ENCODE measurements at places on chromosomes 3 and 15. TPM values are rescaled to one million over a fixed set of nuclear protein-coding genes. Genes with fewer than 3 reads are reported as not detected.
A peak's percentile ranks its signal among the peaks of the same experiment; 100 is the strongest.

The CHST2 gene
- total RNA-seq, result 4.2 TPM

- H3K36me3 ChIP-seq, result no peaks in the 10 kb centered on the region
- peaks cover 17% of the 10 kb centered on the region for H3K27me3 ChIP-seq
- no peak overlapping the region for H3K4me3 ChIP-seq
- no peak for DNase-seq
These were observed 19.1 kb upstream of the LAMP3 start for GRCh38 chr3:183181606-183182005.

- no peaks in the 10 kb centered on the region for H3K4me1 ChIP-seq
- DNase-seq, result peak; percentile 36
- H3K4me3 ChIP-seq, result no peak overlapping the region
- H3K36me3 ChIP-seq, result no peaks in the 10 kb centered on the region
- no peak overlapping the region for H3K27ac ChIP-seq
These were observed 48.8 kb downstream of the EPHA6 start for GRCh38 chr3:96863129-96863740.

DNA sequence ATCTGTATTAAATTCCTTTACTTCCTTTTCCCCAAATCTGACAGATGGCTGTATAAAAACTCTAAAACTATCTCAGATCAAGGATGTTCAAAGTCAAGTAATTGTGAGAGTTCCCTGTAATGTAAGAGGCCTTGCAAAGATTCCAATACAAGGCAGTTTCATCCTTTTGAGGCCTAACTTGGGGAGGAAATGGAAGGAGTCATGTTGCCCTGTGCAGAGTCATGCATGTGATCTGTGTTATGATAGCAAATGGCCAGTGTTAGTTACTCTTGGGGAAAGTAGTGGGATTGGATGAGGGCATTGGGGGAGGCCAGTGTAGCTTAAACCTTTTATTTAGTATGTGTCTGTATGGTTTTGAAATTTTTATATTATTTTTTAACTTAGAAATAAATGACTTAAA lies 23.7 kb upstream of the FBXL22 start:
- DNase-seq, result no peak
- no peak overlapping the region for H3K27ac ChIP-seq
- no peaks in the 10 kb centered on the region for H3K27me3 ChIP-seq
- no peak overlapping the region for H3K4me3 ChIP-seq
- H3K36me3 ChIP-seq, result peaks cover 23% of the 10 kb centered on the region

The FAH gene
- total RNA-seq, result 55.8 TPM

DNA sequence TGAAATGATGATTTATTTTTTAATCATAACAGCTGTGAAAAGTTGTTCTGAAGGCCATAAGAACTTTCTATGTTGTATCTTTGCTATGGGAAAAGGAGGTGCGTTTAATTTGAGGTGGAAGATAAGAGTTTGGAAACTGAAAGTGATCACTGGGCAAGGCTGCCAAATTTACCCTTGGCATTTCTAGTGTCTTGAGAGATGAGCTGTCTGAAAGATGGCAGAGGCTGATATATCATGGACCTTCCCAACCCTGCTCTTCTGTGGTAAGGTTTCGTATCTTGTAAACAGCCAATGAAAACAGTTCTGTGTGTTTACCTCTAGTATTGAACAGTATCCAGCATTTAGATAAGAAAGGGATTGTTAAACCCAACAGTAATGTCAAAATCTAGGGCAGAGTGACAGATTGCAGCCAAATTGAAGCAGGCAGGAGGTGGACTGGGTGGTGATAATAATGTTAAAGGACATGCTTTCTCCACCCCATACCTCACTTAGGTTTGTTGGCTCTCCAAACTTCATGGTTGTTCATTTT lies 15.8 kb upstream of the NFKBIZ start:
- H3K27me3 ChIP-seq, result no peaks in the 10 kb centered on the region
- DNase-seq, result no peak
- H3K27ac ChIP-seq, result peak overlapping the region; percentile 22
- H3K4me1 ChIP-seq, result peaks cover 82% of the 10 kb centered on the region

- H3K36me3 ChIP-seq, result peaks cover 10% of the 10 kb centered on the region
- H3K27me3 ChIP-seq, result no peaks in the 10 kb centered on the region
- H3K4me3 ChIP-seq, result peak overlapping the region; percentile 84
- DNase-seq, result peak; percentile 83
- peak overlapping the region; percentile 98 for H3K27ac ChIP-seq
These were observed 1.8 kb downstream of the PSTPIP1 start for GRCh38 chr15:76996526-76997401.

- DNase-seq, result no peak
- H3K4me3 ChIP-seq, result peak overlapping the region; percentile 95
- H3K27me3 ChIP-seq, result no peaks in the 10 kb centered on the region
- H3K36me3 ChIP-seq, result peaks cover 41% of the 10 kb centered on the region
- H3K27ac ChIP-seq, result peak overlapping the region; percentile 98
These were observed 1.1 kb upstream of the WDR82 start for GRCh38 chr3:52279596-52279995.

GRCh38 chr3:71708476-71709105 lies 16.6 kb downstream of the EIF4E3 start:
- H3K4me3 ChIP-seq, result no peak overlapping the region
- H3K27ac ChIP-seq, result no peak overlapping the region
- DNase-seq, result no peak
- peaks cover 8% of the 10 kb centered on the region for H3K36me3 ChIP-seq
- peaks cover 58% of the 10 kb centered on the region for H3K4me1 ChIP-seq
- no peaks in the 10 kb centered on the region for H3K27me3 ChIP-seq

The TMEM207 gene
- total RNA-seq, result not detected

DNA sequence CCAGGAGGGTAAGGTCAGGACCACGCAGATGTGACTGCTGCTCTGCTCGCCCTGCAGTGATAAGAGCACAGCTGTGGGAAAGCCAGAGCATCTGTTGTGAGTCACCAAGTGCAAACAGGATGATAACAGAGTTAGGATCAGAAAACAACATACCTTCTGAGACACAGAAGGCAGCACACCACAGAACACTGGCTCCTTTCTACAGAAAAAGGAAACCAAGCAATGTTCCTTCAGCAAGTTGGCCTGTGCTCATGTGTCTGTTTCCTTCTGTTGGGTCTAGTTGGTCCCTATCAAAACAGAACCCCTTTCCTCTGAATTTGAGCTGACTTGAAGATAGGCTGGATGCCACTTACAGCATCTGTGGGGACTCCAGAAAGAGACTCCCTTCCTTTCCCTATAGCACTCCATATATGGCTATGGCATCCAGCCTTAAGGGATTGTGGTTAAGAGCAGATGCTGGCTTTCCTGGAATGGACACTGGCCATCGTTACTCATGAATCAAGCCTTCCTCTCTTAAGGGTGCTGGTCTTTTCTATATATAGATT lies 440.7 kb upstream of the THBS1 start:
- DNase-seq, result peak; percentile 20
- peaks cover 17% of the 10 kb centered on the region for H3K4me1 ChIP-seq
- H3K4me3 ChIP-seq, result no peak overlapping the region
- peaks cover 13% of the 10 kb centered on the region for H3K27me3 ChIP-seq
- H3K36me3 ChIP-seq, result no peaks in the 10 kb centered on the region

GRCh38 chr15:84649706-84650105 lies 4.4 kb downstream of the WDR73 start:
- peaks cover 33% of the 10 kb centered on the region for H3K36me3 ChIP-seq
- H3K4me3 ChIP-seq, result no peak overlapping the region

DNA sequence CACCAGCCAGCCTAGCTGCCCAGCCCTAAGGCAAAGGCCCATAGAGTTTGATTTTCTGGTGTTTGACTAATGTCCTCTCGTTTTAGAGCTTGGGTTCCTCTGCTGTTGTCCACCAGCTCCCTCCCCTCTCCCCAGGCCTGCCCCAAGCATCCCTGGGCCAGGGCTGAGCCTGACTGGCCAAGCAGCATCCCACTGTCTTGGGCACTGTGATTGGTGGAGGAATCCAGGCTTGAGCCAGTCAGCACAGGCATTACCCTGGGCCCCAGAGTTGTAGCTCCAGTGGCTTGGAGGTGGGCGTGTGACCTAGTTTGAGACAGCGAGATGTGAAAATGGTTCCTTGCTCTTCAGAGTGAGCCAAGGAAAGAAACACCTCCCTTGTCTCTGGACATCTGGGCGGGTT lies 155.3 kb upstream of the MEF2A start:
- no peaks in the 10 kb centered on the region for H3K27me3 ChIP-seq
- no peak overlapping the region for H3K27ac ChIP-seq
- peaks cover 19% of the 10 kb centered on the region for H3K4me1 ChIP-seq
- no peak overlapping the region for H3K4me3 ChIP-seq
- no peak for DNase-seq
- H3K36me3 ChIP-seq, result no peaks in the 10 kb centered on the region

GRCh38 chr3:71064956-71065763 lies 518.4 kb downstream of the FOXP1 start:
- peak overlapping the region; percentile 84 for H3K4me3 ChIP-seq
- peaks cover 3% of the 10 kb centered on the region for H3K36me3 ChIP-seq
- DNase-seq, result peak; percentile 56
- H3K4me1 ChIP-seq, result peaks cover 52% of the 10 kb centered on the region
- H3K27me3 ChIP-seq, result no peaks in the 10 kb centered on the region

The XPC gene
- total RNA-seq, result 39.8 TPM

The MORC1 gene
- not detected for total RNA-seq

The PDCD10 gene
- 46.6 TPM for total RNA-seq

DNA sequence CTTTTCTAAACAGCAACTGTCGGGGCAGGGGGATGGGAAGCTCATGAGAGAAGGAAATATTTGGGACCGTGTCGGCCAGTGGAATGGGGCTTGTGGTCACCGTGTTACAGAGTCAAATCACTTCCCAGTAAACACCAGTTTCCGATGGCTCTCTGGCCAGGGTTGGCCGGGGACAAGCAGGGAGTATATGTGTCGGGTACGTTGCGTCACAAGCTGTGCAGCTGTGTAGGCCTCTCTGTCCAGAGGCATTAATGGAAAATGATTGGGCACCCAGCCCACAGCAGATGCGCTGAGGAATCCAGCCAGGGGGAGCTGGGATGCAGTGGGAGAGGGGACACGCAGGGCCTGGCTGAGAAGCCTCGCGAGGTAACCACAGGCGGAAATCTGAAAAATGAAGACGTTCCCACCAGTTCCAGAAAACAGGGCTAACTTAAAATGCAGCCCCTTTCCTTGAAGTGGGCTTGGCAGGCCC lies 15.8 kb upstream of the ALDH1A3 start:
- H3K4me3 ChIP-seq, result no peak overlapping the region
- DNase-seq, result no peak
- no peaks in the 10 kb centered on the region for H3K4me1 ChIP-seq
- no peak overlapping the region for H3K27ac ChIP-seq

The USP4 gene
- 69.7 TPM for total RNA-seq

The GHSR gene
- total RNA-seq, result not detected

DNA sequence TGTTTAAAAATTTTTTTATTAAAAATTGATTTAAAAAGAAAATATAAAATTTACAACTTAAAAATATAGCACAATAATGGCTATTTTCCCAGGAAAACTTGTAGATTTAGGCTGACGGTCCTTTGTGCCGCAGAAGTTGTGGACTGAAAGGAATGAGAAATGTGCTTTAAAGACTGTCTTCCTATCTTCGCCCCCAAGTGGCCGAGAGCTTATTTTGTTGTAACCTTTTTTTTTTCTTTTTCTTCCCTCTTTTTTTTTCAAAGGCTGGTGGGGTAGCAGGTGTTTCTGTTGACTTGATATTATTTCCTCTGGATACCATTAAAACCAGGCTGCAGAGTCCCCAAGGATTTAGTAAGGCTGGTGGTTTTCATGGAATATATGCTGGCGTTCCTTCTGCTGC lies 15.5 kb downstream of the SLC25A26 start:
- peaks cover 67% of the 10 kb centered on the region for H3K36me3 ChIP-seq
- H3K27me3 ChIP-seq, result no peaks in the 10 kb centered on the region
- H3K4me1 ChIP-seq, result peaks cover 25% of the 10 kb centered on the region
- H3K4me3 ChIP-seq, result no peak overlapping the region
- DNase-seq, result no peak

DNA sequence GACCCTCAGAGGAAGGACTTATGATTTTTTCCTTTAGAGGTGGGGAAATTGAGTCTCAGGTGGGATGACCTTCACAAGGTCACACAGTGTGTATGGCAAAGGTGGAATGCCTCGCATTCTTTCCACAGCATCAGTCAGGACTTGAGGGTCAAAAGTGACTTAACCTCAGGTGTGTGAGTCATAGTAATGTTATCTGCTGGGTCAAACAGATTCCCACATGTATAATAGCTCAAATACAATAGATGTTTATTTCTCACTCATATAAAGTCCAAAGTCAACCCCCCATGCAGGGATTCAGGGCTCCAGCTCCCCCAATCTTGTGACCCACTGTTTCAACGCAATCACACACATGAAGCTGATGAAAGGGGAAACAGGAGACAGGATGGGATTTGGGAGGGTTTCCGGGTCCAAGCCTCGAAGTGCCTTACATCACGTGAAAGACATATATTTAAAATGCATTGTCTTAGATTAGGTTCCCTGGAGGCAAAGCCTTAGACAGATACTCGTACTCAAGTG lies 34.0 kb upstream of the CCDC174 start:
- no peaks in the 10 kb centered on the region for H3K4me1 ChIP-seq
- no peak for DNase-seq
- no peaks in the 10 kb centered on the region for H3K36me3 ChIP-seq
- no peak overlapping the region for H3K4me3 ChIP-seq
- H3K27me3 ChIP-seq, result peaks cover 13% of the 10 kb centered on the region

DNA sequence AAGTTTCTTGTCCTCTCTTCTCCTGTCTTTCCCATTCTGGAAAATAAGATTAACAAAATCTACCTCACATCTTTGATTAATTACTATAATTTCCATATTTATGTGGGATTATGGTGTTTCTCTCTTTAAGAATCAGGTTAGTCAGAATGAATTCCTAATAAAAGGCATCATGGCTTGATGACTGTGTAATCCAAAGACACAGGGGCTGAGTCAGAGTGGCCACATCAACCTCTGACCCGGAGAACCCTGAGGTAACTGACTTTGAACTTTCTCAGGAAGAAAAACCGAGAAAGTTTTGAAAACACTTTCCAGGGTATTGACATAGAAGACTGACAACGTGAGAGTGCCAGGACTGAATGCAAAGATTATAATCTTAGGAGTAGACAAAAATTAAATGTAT lies 170.3 kb upstream of the MCTP2 start:
- no peak overlapping the region for H3K27ac ChIP-seq
- H3K36me3 ChIP-seq, result no peaks in the 10 kb centered on the region
- DNase-seq, result no peak
- H3K4me1 ChIP-seq, result no peaks in the 10 kb centered on the region

DNA sequence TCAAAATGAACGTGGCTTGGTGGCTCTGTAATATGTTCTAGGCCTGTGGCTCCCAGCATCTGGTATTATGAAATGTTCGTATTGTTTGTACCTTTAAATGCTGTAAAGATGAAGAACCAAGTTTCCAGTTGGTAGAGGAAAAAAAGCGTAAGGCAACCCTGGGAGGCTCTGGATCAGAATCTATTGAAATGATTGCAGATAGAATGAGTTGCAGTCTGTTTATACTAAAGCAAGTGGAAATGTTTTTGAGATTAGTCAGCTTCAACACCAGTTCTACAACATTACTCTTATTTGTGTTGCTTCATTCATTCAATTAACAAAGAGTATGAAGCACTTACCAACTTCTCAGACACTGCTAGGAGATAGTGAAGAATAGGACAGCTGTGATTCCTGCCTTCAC lies 5.3 kb downstream of the ARL6IP5 start:
- H3K36me3 ChIP-seq, result peaks cover 27% of the 10 kb centered on the region
- peak overlapping the region; percentile 0 for H3K4me3 ChIP-seq
- H3K27me3 ChIP-seq, result no peaks in the 10 kb centered on the region
- peaks cover 67% of the 10 kb centered on the region for H3K4me1 ChIP-seq

The GPR176 gene
- total RNA-seq, result 0.17 TPM

- no peak overlapping the region for H3K27ac ChIP-seq
- H3K27me3 ChIP-seq, result peaks cover 2% of the 10 kb centered on the region
- DNase-seq, result no peak
- no peak overlapping the region for H3K4me3 ChIP-seq
- peaks cover under 1% of the 10 kb centered on the region for H3K4me1 ChIP-seq
These were observed 138.4 kb upstream of the KCNMB2 start for GRCh38 chr3:178397836-178398235.
